ENCODE measurements at places on chromosomes 1 and 21. TPM values are rescaled to one million over a fixed set of nuclear protein-coding genes. Genes with fewer than 3 reads are reported as not detected.

The LCE1D gene
- not detected for total RNA-seq

The WNT4 gene
- total RNA-seq, result not detected

The NUAK2 gene
- total RNA-seq, result 0.86 TPM

DNA sequence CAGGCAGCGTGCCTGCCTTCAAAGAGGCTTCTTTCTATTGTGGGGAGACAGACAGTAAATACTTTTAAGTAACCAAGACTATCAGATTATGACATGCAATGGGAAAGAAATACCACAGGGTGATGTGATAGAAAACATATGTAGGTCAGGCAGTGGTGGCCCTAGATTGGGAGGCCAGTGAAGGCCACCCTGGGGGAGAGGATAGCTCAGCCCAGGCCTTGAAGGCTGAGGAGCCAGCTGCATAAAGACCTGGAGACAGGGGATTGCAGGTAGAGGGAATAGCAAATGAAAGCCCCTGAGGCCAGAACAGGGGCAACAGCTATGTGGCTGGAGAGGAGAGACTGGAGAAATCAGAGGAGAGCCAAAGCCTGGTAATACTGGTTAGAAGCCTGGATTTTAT, 4.0 kb downstream of the SOX13 start:
- H3K4me3 ChIP-seq, result no peak overlapping the region
- H3K36me3 ChIP-seq, result no peaks in the 10 kb centered on the region
- DNase-seq, result no peak
- H3K27ac ChIP-seq, result no peak overlapping the region

DNA sequence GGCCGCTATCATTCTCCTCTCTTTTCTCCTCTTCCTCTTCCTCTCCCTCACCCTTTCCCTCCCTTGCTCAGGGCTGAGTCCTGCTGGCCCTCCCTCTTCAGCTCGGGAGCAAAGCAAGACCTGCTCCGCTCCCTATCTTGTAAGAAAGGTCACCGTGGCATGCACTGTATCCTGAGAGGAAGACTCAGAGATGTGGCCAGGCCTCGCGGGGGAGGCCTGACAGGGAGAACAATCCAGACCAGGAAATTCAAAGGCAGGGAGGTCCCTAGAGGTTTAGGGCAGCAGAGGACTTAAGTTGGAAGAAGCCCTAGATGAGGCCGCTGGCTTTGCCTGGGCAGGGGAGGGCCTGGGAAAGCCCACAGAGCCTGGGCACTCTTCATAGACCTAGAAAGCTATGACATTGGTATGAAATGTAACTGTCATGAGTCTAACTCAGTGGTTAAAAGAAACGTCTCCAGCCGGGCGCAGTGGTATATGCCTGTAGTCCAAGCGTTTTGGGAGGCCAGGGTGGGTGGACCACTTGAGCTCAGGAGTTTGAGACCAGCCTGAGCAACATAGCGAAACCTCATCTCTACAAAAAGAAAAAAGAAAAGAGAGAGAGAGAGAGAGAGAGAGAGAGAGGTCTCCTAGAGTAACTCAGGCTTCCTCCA, 14.6 kb upstream of the PTAFR start:
- no peak for DNase-seq
- H3K4me1 ChIP-seq, result no peaks in the 10 kb centered on the region
- H3K36me3 ChIP-seq, result no peaks in the 10 kb centered on the region
- no peak overlapping the region for H3K4me3 ChIP-seq

- no peak for DNase-seq
Observed at GRCh38 chr1:108556499-108556898, 3.4 kb upstream of the EEIG2 start.

- peaks cover 97% of the 10 kb centered on the region for H3K36me3 ChIP-seq
- no peak overlapping the region for H3K27ac ChIP-seq
- no peaks in the 10 kb centered on the region for H3K27me3 ChIP-seq
- H3K4me3 ChIP-seq, result no peak overlapping the region
Observed at GRCh38 chr1:175013445-175013844, 9.8 kb downstream of the MRPS14 start.

DNA sequence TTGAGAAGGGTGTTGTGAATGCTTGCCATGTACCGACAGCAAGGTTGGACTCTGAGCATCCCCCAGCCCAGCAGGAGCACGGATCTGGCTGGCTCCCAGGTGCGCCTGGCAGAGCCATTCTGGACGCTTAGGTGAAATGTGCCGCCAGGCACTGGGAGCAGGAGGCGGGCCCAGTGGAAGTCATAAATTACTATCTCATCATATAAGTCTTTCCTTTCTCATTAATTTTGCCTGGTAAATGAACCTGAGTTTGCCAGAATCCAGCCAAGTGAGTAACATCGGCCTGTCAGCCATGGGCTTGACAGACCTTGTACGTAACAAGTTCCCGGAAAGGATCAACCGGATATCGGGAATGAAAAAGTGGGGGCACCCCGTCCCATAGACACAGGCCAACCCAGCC, 179.5 kb upstream of the ARHGEF16 start:
- no peaks in the 10 kb centered on the region for H3K36me3 ChIP-seq
- peaks cover 72% of the 10 kb centered on the region for H3K27me3 ChIP-seq
- no peaks in the 10 kb centered on the region for H3K4me1 ChIP-seq
- DNase-seq, result no peak

- peaks cover 28% of the 10 kb centered on the region for H3K4me1 ChIP-seq
- DNase-seq, result no peak
- H3K27ac ChIP-seq, result peak overlapping the region; percentile 53
- no peaks in the 10 kb centered on the region for H3K27me3 ChIP-seq
- H3K36me3 ChIP-seq, result no peaks in the 10 kb centered on the region
- no peak overlapping the region for H3K4me3 ChIP-seq
Observed at GRCh38 chr1:228937851-228938536, 202.7 kb downstream of the RHOU start.

GRCh38 chr1:116497656-116498055, 73.2 kb downstream of the CD58 start:
- no peak overlapping the region for H3K27ac ChIP-seq
- DNase-seq, result no peak
- H3K36me3 ChIP-seq, result no peaks in the 10 kb centered on the region
- no peak overlapping the region for H3K4me3 ChIP-seq
- no peaks in the 10 kb centered on the region for H3K27me3 ChIP-seq
- H3K4me1 ChIP-seq, result peaks cover 30% of the 10 kb centered on the region

DNA sequence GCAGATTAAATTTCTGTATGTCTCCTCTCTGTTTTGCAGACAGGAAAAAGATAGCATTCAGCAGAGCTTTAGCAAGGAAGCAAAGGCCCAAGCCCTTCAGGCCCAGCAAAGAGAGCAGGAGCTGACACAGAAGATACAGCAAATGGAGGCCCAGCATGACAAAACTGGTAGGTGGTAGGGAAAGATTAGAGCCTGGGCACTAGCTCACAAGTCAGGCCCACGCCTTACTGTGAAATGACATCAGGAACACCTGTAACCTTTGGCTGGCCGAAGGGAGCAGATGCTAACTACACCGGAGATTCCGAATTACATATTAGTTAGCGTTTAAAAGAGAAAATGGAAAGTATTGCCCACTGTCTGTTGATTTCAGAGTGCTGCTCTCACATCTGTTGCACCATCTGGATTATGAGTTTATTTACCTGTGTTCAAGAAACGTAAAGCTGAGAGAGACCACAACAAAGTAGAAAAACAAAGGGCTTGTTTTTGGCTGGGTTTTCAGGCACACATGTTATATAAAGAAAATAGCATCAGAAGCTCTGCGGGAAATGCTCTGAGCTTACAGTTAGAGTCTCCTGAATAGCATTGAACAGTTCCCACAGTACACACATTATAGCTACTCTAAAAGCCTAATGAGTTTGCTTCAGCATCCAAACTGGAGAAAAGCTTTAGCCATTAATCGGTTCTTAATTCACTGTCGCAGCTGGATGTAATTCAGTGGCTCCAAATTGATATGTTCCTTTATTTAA, 160.0 kb downstream of the SDCCAG8 start:
- DNase-seq, result no peak
- H3K36me3 ChIP-seq, result peaks cover 7% of the 10 kb centered on the region
- H3K27ac ChIP-seq, result no peak overlapping the region
- H3K27me3 ChIP-seq, result no peaks in the 10 kb centered on the region

DNA sequence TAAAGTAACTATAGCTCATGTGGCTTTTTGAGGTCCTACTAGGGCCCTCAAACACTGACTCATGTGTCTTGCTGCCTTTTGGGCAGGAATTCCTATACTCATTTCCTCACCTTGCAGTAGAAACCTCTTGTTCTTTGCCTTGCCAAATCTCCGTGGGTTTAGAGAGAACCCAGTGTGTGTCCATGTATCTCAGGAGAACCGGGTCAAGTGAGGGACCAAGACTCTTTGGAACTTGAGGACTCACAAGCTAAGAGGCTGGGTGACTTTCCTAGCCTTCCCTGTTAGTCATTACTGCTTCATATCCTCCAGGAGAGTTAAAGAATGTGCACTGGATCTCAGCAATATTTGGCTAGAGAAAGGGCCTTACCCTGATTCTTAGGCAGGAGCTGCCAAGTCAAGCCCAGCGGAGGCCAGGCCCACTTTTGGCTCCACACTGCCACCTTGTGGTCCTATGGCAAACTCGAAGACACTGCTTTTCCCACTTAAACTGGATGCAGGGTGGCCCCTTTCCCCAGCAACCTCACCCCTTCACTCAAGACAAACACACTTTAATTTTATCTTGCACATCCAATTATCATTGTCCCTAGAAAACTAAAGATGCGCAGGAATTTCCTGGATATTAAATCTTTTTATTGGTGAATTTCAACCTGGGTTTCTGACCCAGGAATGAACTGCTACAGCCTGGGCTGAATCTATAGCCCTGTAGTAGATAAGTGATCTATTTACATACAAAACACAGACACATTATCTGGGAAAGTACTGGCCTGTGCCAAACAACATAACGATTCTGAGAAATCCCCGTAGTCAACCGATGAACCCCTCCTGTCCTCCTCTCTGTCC, 10.6 kb downstream of the AVPR1B start:
- H3K36me3 ChIP-seq, result no peaks in the 10 kb centered on the region
- H3K4me1 ChIP-seq, result no peaks in the 10 kb centered on the region
- H3K27me3 ChIP-seq, result no peaks in the 10 kb centered on the region
- DNase-seq, result no peak

GRCh38 chr1:119298687-119299303, 69.8 kb upstream of the HAO2 start:
- no peaks in the 10 kb centered on the region for H3K36me3 ChIP-seq
- H3K27ac ChIP-seq, result no peak overlapping the region
- DNase-seq, result no peak
- no peak overlapping the region for H3K4me3 ChIP-seq

DNA sequence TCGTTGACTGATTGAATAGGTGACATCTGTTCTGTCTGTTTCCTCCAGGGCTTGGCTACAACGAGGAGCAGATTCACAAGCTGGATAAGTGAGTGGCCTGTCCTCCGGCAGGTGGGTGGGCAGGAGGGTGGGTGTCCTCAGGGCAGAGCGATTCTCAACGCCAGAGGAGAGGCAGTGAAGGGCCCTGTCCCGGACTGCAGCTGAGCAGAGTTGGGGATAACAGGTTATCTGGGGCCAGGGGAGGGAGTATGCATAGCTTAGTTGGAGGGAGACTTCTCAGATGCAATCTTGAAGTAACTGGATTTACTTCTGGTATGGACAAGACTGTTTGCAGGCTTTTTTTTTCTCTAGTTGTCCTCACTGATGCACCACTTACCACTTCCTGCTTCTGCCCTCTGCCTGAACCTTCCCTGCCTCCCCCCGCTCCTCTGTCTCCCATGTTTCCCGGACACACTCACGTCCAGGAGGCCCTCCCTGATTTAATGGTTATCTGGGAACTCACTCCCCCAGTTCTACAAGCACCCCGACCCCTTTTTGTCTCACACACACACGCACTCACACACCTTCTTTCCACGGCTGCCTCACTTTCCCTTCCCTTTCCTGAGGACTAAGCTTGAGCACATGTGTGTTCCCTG, 16.4 kb upstream of the RASSF5 start:
- H3K4me1 ChIP-seq, result peaks cover 13% of the 10 kb centered on the region
- no peak overlapping the region for H3K27ac ChIP-seq
- DNase-seq, result no peak
- H3K4me3 ChIP-seq, result no peak overlapping the region
- peaks cover 7% of the 10 kb centered on the region for H3K36me3 ChIP-seq

DNA sequence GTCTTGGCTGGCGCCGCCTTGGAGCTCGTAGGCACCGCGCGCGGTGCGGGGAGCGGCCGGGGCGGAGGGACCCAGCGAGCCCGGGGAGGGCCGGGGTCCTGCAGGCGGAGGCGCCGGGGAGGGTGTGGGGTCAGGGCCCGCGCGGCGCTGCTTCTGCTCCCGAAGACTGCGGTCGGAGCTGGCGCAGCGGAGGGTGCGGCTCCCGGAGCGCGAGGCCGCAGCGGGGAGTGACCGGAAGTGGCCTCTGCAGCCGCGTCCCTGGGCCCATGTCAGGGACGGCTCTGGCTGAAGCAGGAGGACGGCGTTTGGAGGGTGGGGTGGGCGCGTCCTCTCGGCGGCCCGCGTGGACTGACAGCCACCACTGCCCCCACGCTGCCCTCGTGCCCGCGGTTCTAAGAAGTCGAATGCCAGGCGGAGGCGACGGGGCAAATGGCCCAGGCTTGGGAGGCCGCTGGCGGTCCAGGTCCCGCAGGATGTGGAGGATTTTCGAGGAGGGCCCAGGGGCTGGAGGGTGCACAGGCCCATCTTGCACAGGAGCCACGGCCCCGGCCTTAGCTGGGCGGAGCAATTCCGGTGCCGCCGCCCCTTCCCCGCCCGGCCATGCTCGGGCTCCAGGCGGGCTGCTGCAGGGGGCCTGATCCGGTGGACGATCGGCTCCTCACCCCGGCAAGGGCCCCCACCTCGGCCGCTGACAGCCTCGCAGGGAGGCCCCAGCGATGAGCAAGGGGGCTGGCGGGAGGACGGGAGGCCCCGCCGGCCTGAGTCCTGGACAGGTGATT, 7.7 kb upstream of the ZNF669 start:
- peak; percentile 88 for DNase-seq
- H3K27me3 ChIP-seq, result no peaks in the 10 kb centered on the region
- H3K4me1 ChIP-seq, result peaks cover 12% of the 10 kb centered on the region
- H3K27ac ChIP-seq, result peak overlapping the region; percentile 95
- peak overlapping the region; percentile 86 for H3K4me3 ChIP-seq

GRCh38 chr1:164846731-164847691, 288.0 kb downstream of the PBX1 start:
- no peak overlapping the region for H3K4me3 ChIP-seq
- peak overlapping the region; percentile 16 for H3K27ac ChIP-seq
- DNase-seq, result peak; percentile 88
- peaks cover 12% of the 10 kb centered on the region for H3K36me3 ChIP-seq

DNA sequence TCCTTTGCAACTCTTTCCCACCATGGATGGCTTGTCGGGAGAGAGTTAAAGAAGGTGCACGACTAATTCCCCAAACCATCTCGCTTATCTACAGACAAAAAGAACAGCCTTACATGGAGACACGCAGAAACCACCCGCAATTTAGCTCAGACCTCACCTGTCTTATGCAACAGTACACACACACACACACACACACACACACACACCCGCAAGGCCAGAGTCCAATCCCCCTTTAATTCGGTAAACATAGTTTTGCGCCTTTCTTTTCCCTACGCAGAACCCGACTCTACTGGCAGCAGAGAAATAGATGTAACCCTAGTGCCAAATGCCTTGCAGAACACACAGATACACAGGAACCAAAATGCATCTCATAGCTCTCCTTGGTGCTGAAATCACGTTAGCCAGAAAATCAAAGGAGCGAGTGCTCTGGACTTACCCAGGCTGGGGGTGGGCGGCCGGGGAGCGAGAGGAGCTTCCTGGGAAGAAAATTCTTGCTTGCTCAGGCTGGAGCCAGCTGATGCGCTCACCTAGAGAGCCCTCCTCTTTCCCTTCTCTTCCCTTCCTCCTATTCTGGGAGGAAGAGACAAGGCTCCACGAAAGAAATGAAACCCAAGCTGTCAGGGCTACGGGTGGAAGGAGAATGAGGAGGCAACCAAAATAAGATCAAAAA, 470 bp downstream of the TNR start:
- no peaks in the 10 kb centered on the region for H3K36me3 ChIP-seq
- no peaks in the 10 kb centered on the region for H3K4me1 ChIP-seq
- no peak for DNase-seq
- H3K4me3 ChIP-seq, result no peak overlapping the region
